ENCODE measurements at places on chromosomes 2 and 18.

DNA sequence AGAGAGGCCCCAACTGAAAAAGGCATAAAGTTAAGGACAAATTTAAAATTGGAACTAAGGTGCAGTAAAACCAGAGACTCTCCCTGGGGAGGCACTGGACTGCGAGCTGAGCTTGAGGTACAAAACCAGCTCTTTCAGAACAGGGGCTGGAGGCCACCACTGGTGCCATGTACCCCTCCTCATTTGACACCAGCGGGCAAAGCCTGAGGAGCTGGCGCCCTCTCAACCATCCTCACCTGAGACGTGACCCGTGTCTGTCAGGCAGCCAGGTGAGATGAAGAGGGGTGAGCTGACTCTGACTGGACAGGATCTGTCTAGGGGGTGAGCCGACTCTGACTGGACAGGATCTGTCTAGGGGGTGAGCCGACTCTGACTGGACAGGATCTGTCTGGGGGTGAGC lies 68.5 kb downstream of the TMEM18 start:
- no peak for DNase-seq

- no peak for DNase-seq
Observed at GRCh38 chr2:119579424-119580295, 35.4 kb downstream of the CFAP221 start.

GRCh38 chr2:136242100-136242499 lies 124.2 kb upstream of the CXCR4 start:
- DNase-seq = no peak

DNA sequence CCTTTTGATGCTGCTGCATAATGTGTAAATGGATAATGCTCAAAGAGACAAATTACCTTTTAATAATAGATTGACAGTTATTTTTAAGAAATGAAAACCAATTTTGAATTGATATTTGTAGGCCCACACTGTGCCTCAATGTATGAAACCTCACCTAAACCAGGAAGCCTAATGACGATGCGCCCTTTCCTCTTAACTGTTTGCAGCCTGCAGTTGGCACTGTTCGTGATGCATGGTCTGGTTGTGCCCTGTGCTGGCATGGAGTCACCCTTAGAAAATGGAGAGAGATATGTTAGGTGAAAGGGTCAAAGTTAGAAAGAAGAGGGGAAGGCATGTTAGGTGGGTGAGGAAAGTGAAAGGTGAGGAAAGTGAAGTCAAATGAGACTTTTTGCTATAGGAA lies 390.2 kb downstream of the PTPRM start:
- no peak for DNase-seq

GRCh38 chr2:207868855-207869596 lies 99.3 kb upstream of the FZD5 start:
- no peak for DNase-seq

DNA sequence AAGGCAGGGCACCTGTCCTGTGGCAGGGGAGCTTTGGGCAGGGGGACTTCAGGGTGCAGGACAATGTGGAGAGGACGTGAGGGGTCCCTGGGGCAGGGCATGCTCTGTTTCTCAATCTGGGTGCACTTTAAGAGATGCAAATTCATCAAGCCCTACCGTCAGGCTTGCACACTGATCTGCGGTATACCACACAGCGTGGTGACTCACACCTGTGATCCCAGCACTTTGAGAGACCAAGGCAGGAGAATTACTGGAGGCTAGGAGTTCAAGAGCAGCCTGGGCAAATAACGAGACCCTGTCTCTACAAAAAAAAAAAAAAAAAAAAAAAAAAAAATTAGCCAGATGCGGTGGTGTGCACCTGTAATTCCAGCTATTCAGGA lies 10.2 kb upstream of the GPC1 start:
- DNase-seq = no peak

GRCh38 chr2:107428781-107429180 lies 397.9 kb upstream of the RGPD4 start:
- no peak for DNase-seq

DNA sequence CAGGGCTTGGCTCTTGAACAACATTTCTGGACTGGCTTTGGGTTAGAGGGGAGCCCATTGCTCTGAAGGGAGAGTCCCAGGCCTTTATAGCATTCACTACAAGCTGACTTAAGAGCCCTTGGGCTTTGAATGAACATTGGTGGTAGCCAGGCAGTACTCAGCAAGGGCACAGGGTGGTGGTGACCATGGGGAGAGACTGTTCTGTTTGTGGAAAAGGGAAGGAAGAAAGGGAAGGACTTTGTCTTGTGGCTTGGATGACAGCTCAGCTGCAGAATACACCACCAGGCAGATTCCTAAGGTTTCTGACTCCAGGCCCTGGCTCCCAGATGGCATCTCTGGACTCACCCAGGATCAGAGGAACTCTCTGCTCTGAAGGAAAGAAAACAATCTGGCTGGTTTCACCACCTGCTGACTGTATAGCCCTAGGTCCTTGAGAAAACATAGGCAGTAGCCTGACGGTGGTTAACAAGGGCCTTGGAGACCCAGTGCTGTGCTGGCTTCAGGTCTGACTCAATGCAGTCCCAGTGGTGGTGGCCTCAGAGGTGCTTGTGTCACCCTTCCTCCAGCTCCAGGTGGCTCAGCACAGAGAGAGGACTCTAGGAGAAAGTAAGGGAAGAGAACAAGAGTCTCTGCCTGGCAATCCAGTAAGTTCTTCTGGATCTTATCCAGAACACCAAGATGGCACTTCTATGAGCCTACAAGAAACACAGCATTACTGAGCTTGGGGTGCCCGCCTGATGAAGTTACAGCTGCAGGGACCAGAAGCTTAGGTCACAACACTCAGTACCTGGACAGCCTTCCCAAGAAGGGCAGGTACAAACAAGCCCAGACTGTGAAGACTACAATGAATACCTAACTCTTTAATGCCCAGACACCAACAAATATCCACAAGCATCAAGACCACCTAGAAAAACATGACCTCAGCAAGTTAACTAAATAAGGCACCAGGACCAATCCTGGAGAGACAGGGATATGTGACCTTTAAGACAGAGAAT lies 16.4 kb upstream of the ABCB11 start:
- DNase-seq = no peak

- DNase-seq = no peak
Observed at GRCh38 chr2:204049635-204050034, 113.1 kb downstream of the ICOS start.

DNA sequence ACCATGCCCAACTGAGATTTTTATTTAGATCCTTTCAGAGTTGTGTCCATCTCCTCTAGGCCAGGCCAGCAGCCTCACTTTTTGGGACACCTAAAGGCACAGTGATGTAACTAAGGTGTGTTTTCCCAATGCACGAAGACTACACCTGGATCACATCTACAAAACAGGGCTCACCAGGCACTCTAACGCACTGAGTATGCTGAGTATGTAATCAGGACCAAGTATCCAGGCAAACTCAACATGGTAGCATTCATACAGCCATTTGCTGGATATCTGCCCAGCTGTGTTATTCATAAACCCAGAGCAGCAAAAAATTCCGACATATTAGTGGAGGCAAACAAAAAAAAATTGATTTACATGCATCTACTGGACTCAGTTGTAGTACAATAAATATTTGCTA lies 33.8 kb downstream of the LPIN2 start:
- DNase-seq = no peak

DNA sequence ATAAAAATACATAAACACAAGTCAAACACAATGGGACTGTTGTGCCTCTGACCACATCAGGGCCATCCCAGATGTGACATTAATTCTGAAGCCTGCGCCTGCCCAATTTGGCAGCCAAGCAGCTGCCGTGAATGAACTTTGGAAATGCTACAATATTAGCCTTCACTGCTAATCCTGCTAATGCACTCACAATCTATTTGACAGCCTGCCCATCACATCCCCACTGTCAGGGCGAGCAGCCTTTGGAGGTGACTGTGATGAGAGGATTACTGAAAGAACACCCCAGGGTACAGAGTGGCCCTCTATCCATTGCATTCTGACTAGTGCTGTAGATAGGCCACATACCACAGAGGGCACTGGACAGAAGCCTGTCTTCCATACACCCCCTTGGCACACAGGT lies 21.6 kb downstream of the OSR1 start:
- DNase-seq = no peak

GRCh38 chr2:143429932-143430679 lies 300.9 kb downstream of the ARHGAP15 start:
- no peak for DNase-seq
